ENCODE measurements at places on chromosomes 13 and 19. TPM values are rescaled to one million over a fixed set of nuclear protein-coding genes. Genes with fewer than 3 reads are reported as not detected.

Gene MBD3L1
- total RNA-seq: not detected

Gene MBNL2
- total RNA-seq: 27.2 TPM

Gene ZNF813
- total RNA-seq: 3.4 TPM

Gene CERS1
- 0.18 TPM for total RNA-seq

Gene CACNG8
- not detected for total RNA-seq

Gene IQCN
- 3.3 TPM for total RNA-seq

Gene GPR18
- total RNA-seq: 8.4 TPM

Gene CLEC11A
- 1.7 TPM for total RNA-seq

Gene CEACAM7
- not detected for total RNA-seq

Gene CEACAM4
- not detected for total RNA-seq

Gene ETV2
- total RNA-seq: 1.6 TPM

Data from activated T-helper 2 cell treated with anti-CD3 and anti-CD28 coated beads, Interferon-gamma antibody, Interleukin-2, Interleukin-4, amounts not matched to agents 10 μg/mL and 5 μg/mL and 100 μg/mL, durations not matched to agents 14 hours and 24 hours and 36 hours (primary cell).